ENCODE measurements at places on chromosomes 2 and 18.
A peak's percentile ranks its signal among the peaks of the same experiment; 100 is the strongest.

DNA sequence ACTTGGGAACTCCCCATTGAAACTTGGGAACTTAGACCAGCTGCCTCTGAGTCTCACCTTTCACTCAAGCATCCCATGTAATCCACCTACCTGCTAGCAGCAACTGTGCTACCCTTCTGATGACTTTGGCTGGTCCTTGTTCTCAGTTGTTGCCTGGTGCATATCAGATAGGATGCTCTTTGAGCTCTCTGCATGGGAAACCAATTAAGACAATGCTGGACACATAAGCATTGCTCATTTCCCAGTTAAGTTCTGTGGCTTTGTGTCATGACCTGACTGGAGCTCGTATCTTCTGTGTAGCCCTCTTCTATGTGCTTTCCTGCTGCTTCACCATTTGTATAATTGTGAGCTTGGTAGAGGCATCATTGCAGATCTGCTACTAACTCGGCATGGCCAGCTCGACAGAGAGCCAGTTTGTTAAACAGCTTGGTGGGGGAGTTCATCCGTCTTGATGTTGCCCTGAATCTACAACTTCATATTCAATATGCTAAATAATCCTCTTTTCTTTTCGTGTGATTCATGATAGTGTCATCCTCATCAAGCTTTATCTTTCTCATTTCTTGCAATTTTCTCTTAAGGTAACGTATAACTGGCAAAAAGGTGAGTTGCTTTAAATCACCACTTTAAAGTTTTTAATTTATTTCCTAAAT lies 447.5 kb upstream of the SLC14A2 start:
- peak; percentile 91 for DNase-seq

GRCh38 chr2:69053416-69053965 lies 40.5 kb downstream of the ANTXR1 start:
- DNase-seq = no peak

DNA sequence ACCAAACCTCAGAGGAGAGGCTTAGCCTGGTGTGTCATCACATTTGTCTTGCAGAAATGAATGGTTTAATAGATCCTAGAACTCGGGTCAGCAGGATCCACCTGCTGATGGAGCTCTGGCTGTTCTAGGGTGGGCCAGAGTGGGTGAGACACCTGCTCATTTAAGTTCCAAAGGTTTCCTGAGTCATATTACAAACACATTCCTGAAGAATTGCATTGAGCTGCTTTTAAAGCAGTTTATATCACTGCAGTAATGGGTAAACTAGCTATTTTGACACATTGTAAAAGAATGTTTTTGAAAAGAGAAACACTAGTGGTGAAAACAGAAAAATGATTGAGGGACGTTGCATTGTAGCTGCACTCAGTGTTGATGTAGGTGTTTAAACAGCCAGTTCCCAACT lies 175.3 kb upstream of the TCF4 start:
- peak; percentile 47 for DNase-seq

- DNase-seq = peak; percentile 11
These were observed 11.1 kb downstream of the CAVIN2 start for GRCh38 chr2:191835539-191836350.

DNA sequence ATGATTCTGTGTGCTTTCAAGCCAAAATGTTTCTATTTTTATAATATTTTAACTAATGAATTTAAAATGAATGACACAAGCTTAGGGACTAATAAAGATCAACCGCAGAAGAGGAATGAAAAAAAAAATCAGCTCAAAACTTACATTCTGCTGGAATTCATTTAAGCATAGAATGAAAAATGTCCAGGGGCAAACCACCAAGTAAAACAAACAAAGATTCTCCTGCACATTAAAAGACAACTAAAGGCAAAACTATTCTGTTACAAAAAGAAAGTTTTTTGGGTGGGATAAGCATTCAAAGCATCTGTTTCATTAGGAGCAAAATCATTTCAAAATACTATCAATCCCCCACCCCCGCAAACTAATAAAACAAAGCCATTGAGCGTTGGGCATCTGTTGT lies 99.3 kb upstream of the SOX11 start:
- DNase-seq = no peak

- no peak for DNase-seq
These were observed 265.7 kb downstream of the CCDC85A start for GRCh38 chr2:56449449-56449860.

GRCh38 chr2:239206042-239206441 lies 194.8 kb downstream of the HDAC4 start:
- DNase-seq = no peak

- peak; percentile 48 for DNase-seq
These were observed 369.7 kb downstream of the RAD51AP2 start for GRCh38 chr2:17148407-17149145.

DNA sequence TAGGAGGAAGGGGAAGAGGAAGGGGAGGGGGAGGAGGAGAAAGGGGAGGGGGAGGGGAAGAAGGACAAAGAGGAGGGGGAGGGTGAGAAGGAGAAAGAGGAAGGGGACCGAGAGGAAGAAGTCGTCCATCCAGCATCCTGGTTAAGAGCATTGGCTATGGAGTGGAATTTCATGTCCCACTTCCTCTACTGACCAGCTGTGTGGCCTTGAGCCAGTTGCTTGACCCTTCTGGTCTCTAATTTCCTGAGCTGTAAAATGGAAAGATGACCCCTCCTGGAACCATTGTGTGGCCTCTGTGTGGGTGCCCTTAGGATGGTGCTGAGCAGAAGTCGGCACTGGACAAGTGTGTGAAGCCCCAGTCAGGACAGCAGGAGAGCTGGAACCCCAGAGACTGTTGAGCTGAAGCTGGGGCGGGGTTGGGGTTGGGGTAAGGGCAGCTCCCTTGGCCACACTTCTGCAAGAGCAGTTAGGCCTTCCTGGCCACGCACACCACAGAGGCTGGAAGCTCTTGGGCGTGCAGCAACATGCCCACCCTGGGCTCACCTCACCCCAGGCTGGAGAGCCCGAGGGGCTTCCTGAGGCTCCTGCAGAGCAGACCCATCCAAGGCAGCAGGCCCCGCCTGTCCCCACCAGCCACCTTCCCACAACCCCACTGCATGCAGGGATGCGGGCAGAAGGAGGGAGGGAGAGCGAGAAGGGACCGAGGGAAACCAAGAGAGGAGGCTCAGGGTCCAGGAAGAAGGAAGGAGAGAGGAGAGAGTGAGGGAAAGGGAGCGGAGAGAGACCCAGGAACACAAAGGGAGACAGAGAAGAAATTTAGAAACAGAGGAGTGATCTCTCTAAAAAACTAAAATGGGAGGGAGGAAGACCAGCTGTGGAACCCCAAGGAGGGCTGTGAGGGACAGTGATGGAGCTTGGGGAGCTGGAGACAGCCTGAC lies 16.2 kb downstream of the ADRA2B start:
- no peak for DNase-seq

DNA sequence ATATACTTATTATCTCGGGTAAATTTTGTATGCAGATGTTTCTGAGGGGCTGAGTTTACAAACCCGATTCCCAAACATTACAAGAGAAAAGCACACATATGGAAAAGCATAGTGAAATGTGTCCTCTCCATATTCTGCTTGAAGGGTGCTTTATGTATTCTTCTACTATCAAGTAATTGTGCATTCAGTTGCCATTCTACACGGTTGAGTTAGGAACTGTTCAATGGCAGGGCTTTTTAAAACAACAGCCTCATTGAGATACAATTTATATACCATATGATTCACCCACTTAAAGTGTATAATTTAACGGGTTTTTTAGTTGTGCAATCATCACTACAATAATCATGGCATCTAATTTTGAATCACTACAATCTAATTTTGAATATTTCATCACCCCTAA lies 138.4 kb upstream of the DLGAP1 start:
- no peak for DNase-seq

DNA sequence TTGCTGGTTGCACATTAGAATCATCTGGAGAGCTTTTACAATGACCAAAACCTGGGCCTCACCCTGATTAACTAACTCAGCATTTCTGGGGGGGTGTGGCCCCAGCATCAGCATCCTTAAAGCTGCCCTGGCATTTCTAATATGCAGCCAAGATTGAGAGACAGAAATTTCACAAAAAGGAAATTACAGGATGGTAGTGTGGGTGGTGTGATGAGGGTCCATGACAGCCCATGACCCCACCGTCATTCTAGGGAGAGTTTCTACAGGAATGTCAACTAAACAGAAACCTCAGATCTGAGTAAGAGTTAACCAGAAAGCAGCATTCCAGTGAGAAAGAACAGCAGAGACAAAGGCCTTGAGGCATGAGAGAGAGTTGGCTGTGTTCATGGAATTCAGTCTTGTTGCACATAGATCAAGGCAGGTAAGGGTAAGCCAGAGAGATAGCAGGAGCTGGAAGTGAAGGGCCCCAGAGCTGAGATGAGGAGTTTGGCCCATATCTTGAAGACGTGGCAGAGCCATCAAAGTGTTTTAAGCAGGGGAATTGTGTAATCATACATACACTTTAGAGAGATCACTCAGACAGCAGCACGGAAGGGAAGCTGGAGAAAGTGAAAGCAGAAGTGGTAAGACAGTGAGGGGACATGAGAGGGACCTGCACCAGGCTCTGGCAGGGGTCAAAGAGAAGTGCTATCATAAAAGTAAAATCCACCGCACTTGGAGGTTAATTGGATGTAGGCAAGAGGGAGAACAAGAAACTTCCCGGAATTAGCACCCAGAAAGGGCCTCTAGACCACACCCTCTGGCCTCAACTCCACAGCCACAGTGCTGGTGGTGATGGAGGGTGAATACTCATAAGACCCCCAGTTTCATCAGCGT lies 7.8 kb upstream of the TRABD2A start:
- peak; percentile 87 for DNase-seq

- no peak for DNase-seq
These were observed 4.5 kb upstream of the MTLN start for GRCh38 chr2:110216803-110217202.

- no peak for DNase-seq
These were observed 940.3 kb upstream of the CRIM1 start for GRCh38 chr2:35415282-35415681.

DNA sequence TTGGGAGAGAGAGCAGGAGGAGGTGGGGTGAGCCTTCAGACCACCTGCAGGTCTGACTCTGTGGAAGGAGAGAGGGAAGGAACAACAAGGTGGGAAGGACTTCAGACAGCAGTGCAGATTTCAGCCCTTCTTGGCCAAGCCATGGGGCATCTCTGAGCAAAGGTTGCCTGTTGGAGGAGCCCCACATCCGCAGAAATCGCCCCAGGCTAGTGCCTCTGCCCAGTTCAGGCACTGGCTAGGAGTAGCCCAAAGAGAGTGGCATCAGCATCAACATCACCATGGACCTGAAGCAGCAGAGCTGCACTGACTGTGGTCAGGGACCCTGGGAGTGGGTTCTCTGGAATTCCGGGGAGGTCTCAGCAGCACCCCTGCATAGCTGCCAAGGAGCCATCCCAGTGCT lies 10.2 kb downstream of the GPR55 start:
- DNase-seq = no peak

GRCh38 chr2:159773426-159773825 lies 24.6 kb downstream of the CD302 start:
- no peak for DNase-seq

DNA sequence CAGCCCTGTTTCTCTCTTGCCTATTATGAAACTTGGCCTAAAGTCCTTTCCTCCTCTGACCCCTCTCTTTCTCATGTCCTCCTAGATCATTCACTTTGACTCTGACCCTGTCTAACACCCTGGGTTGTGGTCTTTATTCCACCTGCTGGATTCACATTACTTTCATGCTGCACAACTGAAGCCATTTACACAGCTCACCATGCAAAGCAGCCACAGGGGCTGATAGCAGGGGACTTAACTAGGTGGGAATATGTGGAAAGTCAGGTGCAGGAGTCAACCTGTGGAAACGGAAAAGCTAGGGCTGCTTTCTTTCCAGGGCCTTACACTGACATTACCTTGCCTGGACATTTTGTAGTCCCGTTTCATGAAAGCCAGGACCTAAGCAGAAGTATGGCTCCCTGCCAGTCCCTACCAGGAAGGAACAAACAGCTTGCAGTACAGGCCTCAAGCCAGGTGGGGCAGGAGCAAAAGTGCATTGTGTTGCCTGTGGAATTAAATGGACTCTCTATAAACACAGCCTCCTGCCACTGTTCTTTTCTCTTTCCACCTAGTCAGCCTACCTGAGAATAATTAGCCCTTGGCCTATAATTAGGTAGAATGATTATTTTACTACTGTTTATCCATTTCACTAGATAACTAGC lies 11.8 kb downstream of the MAPRE3 start:
- peak; percentile 17 for DNase-seq

DNA sequence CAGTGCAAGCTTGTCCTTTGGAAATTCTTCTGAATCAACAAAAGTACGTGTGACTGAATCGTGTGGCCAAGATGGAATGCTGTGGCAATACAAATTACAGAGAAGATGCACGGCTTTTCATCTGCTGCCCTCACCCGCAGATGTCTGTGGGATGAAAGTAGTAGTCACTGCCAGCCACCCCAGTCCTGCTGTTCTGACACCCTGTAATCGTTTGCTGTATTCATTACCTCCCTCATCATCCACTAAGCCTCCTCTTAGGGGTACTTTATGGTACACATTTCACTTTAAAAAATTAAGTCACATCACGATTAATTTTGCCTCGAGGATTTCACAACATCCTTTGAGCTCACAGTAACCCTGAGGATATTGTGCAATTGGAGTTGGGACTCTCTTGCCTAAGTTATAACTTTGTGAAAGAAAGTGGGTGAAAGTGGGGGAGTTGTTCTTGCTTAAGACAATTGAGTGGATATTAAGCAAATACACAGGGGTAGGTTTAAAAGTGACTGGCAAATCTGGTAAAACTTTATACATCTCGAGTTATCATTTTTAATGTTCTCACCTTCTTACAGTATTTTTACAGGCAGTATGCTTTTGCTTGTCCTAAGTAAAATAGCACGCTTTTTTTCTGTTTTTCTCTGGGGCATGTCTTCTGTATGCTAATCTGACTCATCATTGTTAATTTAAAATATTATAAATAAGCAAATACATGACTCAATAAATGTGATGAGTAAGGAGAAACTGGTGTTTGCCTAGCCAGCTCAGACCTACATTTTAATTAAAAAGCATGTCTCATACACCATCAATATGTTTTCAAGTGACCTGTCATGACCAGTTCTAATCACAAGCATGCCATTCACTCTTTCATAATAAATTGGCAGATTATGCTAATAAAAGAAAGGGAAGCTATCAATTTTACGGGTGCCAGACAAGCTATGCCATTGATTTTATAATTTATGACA lies 680.9 kb downstream of the IRS1 start:
- DNase-seq = peak; percentile 94

DNA sequence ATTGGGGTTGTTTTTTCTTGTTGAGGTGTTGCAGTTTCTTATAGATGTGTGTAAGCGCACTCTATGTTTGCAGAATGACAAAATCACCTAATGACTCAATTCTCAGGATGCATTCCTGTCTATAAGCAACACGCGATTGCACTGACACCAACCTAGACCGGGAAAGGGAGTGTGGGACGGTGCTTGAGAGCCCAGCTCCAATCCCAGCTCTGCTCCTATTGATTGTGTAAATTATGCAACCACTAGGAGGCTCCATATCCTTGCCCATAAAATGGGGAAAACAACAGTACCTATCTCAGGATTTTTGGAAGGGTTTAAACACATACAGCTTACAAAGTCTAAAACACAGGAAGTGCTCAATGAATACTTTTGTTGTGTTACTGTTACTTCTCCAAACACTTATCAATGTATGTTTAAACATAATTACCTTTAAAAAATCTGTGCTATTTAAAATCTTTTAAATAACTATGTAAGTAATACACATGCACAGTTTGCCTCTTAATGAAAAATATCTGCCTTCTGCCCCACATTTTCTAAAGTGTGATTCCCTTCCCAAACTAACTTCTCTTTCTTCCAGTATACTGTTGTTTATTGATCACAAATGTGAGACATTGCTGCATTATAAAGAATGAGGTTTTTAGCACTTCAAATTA lies 132.5 kb downstream of the SPHKAP start:
- peak; percentile 3 for DNase-seq

All from mesenchymal stem cell (in vitro differentiated cells and primary cell).